ENCODE measurements at places on chromosomes 13 and 19.

GRCh38 chr19:43467730-43468129, 2.3 kb upstream of the LYPD3 start:
- DNase-seq = peak; percentile 43

DNA sequence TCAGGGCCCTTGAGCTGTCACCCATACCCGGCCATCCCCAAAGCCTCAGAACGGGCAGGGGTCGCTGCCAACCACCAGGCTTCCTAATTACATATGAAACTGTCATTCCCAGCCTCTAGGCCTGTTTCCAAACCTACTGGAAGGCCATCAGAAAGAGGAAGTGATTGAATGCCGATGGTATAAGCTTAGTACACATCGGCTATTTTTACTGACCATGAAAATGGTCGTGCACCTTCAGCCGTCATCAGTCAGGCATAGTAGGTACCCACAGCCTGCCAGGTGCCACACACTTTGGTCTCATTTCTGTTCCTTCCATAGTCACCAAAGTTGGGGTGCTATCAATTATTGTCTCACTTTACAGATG, 10.2 kb downstream of the KRI1 start:
- no peak for DNase-seq

GRCh38 chr19:56964410-56964920, 123.9 kb upstream of the PEG3 start:
- no peak for DNase-seq

- no peak for DNase-seq
Measured at GRCh38 chr19:2978166-2978767, 903 bp downstream of the TLE6 start.

DNA sequence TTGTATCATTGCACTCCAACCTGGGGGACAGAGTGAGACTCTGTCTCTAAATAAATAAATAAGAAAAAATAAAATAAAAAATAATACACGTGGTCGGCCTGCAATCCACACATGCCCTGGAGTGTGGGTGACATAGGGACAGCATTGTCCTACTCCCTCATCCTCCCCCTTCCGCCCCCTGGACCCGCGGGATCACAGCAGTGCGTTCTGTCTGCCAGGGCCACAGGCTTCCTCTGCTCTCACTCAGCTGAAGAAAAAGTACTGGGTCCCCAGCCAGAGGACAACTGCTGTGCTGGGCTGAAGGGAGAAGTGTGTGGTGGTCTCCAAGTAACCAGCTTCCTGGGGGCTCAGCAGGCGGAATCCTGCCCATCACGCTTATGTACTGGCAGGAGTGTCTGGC, 6.3 kb downstream of the BCAT2 start:
- no peak for DNase-seq

GRCh38 chr13:114131583-114132418, 622 bp downstream of the RASA3 start:
- DNase-seq = no peak

DNA sequence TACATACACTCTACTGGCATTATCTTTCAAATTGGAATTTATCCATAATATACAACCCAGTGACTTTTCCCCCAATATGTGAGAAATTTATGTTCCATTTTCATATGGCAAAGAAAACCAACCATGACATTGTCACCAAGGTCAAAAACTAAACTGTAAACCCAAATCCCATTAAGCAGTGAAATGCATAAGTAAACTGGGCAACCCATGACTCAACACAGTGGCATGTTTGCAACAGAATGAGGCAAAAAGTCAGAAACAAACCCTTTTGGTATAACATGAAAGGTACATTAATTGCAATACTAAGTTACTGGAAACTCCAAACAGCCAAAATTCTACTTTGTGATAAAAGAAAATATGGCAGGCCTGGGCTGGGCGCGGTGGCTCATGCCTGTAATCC, 4.9 kb downstream of the ZNF878 start:
- no peak for DNase-seq

GRCh38 chr13:24360106-24360505, 50.7 kb downstream of the C1QTNF9 start:
- DNase-seq = no peak

- no peak for DNase-seq
Measured at GRCh38 chr19:31613683-31614219, 264.5 kb upstream of the TSHZ3 start.

DNA sequence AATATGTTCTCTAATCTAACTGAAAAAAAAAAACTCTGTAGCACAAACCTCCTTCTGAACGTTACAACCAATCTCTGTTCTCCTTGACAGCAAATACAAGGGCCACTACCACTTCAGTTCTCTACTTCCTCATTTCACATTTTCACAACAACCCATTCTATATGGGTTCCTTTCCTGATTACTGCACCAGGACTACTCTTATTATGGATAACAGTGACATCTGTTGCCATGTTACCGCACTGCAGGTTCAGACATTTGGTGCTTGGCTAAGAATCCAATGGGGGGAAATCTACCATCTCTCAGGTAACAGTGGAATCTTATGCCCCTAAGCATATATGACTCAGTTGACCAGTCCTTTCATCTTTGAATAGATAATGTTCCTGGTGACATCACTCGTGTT, 11.6 kb upstream of the FPR3 start:
- peak; percentile 96 for DNase-seq

DNA sequence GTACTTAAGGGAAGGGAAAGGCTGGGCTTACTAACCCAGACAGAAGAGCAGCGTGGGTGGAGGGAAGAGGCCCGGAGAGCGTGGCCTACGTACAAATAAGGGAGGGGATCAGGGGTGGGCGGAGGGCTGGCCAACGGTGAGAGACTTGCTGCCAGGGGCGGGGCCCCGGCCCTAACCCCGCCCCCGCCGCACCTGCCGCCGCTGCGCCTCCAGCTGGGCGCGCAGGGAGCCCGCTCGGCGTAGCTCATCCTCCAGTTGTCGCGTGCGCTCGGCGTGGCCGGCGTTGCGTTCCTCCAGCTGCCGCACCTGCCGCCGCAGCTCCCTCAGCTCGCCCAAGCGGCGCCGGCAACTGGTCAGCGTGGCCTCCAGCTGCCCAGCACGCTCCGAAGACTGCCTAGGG, 5.7 kb downstream of the HOOK2 start:
- DNase-seq = no peak

- DNase-seq = no peak
Measured at GRCh38 chr13:46622630-46623256, 69.8 kb downstream of the LRCH1 start.

DNA sequence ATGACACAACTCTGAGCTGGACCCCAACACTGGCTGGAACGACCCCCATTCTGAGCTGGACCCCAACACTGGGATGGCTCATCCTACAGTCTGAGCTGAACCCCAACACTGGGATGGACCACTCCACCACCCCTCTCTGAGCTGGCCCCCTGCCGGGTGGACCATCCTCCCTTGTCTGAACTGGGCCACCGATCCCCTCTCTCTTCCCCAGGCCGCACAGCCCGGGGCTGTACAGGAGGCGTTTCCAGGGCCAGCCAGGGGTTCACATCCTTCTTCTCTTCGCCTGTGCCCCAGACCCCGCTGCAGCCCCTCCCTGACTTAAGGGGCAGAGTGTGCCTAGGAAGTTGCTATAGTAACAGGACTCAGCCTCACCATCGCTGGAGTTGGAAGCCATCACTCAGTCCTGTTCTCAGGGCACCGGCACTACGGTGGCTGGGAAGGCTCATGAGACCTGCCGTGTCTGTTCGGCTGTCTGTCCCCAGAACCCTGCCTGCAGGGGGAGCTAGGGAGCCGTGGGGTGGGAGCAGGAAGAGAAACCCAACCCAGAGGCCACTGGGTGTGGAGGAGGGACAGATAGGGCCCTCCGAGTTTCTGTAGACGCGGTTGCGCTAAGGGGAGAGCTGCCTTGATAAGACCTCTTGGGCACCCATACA, 3.7 kb downstream of the PRKACA start:
- peak; percentile 17 for DNase-seq

- no peak for DNase-seq
Measured at GRCh38 chr13:76759877-76760276, 126.3 kb downstream of the KCTD12 start.

Data from AML-193 (cell line).